ENCODE measurements at places on chromosomes 4 and X.

GRCh38 chr4:66182636-66183035, 512.3 kb upstream of the EPHA5 start:
- DNase-seq, result no peak

GRCh38 chr4:145326491-145326890, 146.1 kb upstream of the OTUD4 start:
- DNase-seq, result no peak

- no peak for DNase-seq
Measured at GRCh38 chr4:87087015-87087414, 133.4 kb downstream of the KLHL8 start.

DNA sequence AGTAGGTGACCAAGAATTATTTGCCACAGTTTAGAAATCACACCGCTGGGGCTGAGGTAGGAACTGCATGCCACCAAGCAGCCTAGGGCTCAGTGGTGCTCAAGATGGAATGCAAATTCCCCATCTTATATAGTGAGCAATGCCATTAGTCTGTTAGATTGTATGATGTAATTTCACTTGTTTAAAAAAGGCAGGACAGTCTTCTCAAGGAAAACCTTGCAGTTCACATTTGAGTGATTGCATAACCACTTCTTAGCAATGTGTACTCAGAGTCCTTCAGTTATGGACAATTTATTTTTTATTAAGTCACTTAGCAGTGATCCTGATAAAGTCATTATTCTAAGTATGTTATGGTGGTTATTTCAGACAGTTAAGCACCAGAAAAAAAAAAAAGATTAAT, 142.9 kb upstream of the SFRP2 start:
- DNase-seq, result no peak

DNA sequence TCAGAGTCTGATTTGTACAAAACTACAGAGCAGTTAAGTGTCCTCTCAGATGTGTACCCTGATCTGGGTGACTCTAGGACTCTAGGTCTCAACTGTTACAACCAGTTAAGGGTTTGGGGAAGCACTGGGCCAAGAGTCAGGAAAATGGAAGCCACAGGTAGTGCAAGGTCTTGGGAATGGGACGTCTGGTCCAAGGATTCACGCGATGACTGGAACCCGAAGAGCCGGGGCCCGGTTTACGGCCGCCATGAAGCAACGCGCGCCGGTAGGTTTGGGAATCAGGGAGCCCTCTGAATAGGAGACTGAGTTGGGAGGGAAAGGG, 321 bp upstream of the HPRT1 start:
- no peak for DNase-seq

GRCh38 chr4:5100986-5101385, 49.7 kb downstream of the STK32B start:
- no peak for DNase-seq

GRCh38 chrX:150234126-150234525, 129.0 kb upstream of the MAMLD1 start:
- no peak for DNase-seq

DNA sequence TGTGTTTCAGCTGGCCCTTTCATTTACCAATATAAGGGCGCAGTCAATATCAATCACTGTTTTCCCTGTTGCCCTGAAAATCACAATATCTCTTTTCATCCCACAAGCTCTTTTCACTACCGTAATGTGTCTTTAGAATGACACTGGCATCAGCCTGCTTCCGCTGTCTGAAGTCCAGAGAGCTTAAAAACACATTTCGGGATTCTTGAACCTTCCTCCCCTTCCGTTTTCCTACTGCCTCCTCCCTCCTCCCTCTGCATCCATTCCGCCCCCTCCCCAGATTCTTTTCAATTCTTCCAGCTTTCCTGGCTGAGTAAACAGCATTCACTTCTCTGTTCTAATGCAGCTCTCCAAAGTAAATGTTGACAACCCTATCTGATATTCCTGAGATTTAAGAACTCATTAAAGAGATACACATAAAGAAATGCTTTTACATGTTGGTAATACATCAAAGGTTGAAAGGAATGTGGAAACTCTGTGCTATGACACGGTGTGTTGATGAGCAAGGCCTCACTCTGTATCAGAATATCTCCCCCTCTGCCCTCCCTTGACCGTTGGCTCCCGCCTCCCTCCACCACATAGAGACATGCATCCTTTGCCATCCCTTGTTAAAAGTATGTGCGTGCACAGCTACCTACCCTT, 83.5 kb upstream of the SPRY1 start:
- no peak for DNase-seq

- DNase-seq, result no peak
Measured at GRCh38 chrX:17542123-17542522, 167.1 kb downstream of the NHS start.

- DNase-seq, result no peak
Measured at GRCh38 chrX:154652311-154653047, 900 bp downstream of the CTAG2 start.

DNA sequence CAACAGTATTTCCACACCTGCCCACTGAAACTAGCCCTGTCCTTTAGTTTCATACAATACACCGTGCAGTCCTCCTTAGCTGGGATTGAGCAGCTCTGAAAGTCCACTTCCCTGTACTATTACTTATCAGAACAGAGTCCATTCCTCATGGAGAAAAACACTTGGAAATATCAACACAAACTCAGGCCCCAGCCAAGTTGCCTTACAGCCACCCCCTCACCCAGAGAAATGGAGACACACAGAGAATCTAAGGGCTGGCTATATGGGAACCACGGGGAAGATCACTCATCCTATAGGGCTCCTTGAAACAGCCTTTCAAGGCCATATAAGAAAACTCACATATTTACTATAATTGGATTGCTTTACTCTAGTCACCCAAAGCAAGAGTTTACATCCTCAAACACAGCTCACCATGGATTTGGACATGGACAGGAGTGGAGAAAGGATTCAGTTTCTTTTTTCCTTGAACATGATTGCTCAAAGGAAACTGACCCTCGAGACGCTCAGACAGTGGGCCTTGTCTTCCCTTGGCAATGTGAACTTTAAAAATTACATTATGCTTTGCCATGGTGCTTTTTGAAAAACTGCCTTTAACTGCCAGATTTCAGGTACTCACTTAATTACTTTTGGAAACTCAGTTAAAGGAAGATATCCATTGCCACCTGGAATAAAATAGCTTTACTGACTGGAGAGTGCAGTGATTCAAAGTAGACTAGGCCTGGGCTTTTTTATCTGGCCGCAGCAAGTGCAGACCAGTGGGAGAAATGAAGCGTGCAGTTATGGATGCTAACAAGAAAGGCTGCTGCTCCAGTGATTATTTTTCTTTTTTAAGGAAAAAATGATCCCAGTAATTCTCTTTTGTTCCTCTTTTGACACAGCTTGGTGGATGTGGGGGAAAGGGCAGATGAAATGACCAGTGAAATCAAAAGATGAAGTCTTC, 1.6 kb downstream of the SCARB2 start:
- DNase-seq, result no peak

DNA sequence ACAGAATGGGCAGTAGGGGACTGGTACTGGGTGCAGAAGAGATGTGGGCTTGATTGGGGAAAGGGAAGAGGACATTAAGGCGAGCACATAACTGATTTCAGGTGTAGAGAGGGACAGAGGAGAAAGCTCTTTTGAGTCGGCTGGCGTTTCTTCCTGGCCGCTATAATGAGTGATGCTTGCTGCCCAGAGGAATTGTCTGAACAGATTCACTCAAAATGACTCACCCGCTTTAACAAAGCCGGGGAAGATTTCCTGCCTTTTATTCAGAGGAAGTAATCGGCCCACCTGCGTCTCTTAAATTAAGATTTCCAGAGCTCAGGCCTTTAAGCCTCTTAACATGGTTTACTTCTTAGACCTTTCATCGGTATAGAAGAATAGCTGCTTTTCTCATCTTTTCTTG, 102.1 kb upstream of the AP1S2 start:
- DNase-seq, result no peak

DNA sequence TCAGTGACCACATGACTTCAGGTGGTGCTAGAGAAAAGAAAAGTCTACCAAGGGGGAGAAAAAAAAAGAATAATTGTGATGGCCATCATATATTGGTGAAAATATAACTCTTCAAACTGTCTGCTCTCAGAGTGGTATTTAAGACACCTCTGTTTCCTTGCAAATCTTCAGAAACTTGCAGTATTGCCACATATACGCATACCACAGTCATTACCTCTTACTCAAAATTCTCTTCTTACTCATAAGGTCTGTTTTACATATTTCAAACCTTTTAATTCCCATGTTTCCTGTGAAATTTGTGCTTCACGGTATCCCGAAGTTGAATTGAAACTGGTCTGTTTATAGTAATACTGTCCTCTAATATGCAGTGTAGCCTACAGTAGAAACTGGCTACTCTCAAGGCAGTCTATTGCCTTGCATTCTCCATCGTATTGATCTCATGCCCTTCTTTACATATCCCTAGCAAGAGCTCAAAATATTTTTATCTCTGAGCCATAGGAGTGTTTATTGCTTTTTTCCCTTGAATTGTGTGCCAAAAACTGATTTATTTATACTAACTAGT, 34.7 kb upstream of the LHFPL1 start:
- DNase-seq, result no peak

- DNase-seq, result no peak
Measured at GRCh38 chr4:67678612-67679011, 22.3 kb downstream of the UBA6 start.

All from stimulated activated CD4-positive, alpha-beta T cell treated with anti-CD3 and anti-CD28 coated beads, TNF-alpha, amount 100 ng/mL, for 1 hour (primary cell).